ENCODE measurements at places on chromosomes 7 and 10.

DNA sequence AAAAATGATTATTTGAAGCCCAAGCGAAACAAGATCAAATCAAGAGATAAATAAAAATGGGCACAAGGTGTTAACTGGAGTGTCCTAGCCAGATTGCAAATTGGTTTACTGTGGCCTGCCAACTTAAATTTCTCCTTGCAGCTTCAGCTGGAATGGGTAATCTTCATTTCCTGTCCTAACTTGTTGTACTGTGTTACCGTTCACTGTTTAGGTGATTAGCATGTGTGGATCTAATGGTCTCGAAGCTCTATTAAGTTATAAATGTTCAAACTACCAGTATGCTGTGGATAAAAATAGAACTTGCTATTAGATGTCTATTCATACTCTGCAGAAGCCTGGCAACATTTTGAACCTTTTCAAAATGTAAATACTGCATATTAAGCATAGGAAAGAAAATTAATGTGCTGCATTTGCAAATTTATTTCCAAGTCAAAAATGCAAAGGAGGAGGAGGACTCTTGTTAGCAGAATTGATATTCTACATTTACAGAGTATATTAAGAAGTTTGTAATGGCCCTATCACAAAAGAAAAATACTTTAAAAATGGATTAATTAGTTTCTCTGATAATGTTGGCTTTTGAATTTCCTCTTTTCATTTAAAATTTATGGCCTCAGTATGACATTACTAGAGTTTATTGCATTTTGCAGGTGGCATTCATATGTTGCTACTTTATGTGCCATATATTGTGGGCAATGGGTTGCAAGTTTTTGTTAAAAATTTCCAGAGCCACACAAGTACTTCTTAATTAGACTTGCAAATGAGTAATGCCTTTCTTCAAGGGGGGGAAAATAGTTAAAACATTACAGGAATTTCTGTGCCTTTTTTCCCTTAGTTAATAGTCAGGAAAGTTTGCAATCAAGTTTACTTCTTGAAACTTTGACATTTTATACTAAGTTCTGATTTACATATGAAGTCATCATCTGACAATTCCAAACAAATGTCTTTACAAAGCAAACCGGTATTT, 92.1 kb downstream of the CABCOCO1 start:
- no peak for DNase-seq

- DNase-seq, result no peak
Measured at GRCh38 chr7:128253701-128254100, 12.6 kb downstream of the LEP start.

DNA sequence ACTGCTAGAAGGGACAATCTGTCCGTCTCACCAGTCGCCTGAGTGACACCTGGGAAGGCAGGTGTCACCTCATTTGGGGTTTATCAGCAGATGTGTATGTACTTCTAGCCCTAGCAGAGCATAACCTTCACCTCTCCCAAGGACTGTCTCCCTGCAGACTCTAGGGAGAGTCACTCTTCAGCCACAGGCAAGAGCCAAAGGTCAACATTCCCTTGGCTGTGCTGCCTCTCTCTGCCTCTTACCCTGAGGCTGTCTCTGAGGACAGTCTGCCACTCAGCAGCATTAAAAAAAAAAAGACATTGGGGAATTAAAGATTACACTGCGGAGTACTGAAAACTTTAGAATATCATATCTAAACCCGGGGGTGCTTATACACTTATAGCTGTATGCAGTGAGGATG, 377.7 kb upstream of the FZD8 start:
- DNase-seq, result no peak

DNA sequence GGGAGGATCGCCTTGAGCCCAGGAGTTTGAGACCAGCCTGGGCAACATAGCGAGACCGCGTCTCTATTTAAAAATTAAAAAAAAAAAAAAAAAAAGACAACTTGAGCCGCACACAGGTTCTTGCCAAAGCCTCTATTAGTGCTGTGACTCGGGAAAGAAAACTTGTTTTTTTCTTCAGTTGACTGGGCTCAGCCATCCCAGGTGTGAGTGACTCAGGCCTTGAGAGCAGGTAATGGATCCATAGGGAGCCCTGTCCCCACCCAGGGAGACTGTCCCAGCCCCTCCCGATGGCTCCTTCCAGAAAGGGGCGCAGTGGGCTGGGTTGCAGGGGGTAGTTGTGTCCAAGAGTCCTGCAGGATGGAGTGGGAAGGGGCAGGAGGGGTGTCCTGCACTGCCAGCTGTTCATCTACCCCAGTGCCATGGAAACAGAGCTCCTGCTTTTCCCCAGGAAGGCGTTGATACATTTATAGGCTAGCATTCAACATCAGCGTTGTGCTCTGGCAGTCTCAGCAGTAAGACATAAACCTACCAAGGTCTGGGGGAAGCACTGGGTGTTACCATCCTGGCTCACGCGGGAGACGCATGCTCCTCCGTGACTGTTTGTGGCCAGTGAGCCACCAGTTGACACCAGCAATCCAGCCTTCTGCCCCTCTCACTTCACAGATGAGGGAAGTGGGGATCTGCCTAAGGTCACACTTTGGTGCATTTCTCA, 126.6 kb downstream of the CUX1 start:
- DNase-seq, result no peak

DNA sequence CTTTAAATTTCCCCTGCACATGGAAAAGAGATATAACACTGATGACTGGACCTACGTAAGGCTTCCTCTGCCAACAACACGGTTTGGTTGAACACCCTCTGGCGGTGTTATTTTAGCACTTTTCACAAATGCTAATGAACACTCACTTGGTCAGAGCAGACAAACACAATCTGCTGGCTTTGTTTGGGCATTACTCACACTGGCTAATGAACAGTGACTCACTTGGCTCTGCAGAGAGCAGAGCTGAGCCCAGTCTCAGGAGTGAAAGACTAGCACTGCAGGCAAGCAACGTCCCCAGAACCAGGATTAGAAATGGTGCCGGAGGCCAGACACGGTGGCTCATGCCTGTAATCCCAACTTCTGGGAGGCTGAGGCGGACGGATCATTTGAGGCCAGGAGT, 430.8 kb downstream of the PLXNA4 start:
- DNase-seq, result no peak

DNA sequence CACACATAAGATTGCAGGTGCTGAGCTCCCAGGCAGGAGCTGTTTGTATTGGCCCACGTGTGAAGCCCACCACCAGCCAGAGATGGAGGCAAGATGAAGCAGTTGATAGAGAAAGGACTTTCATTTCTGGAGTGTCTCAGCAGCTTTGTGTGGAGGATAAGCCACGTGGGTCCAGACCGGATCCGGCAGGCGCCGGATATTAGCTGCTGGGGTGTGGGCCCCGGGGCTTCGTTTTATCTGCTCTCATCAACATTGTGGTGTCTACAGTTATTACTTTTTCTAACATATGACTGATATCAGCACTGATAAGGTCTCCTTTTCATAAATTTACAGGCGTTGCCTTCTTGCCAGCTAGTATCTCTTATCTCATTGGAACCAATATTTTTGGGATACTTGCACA, 25.5 kb downstream of the SLC18A2 start:
- DNase-seq, result no peak

GRCh38 chr7:20299647-20300312, 30.9 kb upstream of the ITGB8 start:
- no peak for DNase-seq

DNA sequence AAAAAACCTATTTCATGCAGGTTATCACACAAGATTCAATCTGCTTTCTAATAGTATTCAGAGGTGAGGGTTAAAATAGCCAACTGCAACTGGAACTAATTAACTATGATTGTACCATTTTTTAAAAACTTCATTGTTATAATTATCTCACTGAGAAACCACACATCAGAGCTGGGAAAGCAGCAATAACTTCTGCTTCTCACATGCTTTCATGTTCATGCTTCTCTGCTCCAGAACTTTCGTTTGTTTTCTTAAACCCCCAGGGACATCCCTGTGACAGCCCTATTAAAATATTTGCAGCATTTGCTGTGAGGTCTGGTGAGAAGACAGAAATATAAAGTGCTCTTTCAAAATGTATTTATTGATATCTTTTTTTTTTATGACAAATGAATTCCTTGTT, 389.0 kb upstream of the SORCS1 start:
- DNase-seq, result no peak

GRCh38 chr7:67631476-67631875, 634.8 kb downstream of the TYW1 start:
- no peak for DNase-seq

DNA sequence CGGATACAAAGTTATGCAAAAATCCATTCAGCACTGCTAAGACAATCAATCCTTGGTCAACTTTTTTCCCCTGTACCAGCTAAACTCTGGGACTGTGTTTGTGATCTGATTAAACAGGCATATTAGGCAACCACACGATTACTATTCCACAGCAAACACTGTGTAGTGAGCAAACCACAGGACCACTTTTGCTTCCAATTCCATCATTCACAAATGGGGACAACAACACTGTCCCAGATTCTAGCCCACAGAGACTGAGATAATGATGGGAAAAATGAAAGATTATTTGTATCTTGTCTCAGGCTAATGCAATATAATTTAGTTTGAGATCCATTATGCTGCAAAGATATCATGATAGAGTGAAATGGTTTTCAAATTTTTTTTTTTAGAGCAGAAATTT, 163.7 kb upstream of the AOAH start:
- no peak for DNase-seq

GRCh38 chr7:112459645-112460044, 9.4 kb downstream of the IFRD1 start:
- no peak for DNase-seq

GRCh38 chr10:75103881-75104686, 7.4 kb upstream of the SAMD8 start:
- DNase-seq, result no peak

DNA sequence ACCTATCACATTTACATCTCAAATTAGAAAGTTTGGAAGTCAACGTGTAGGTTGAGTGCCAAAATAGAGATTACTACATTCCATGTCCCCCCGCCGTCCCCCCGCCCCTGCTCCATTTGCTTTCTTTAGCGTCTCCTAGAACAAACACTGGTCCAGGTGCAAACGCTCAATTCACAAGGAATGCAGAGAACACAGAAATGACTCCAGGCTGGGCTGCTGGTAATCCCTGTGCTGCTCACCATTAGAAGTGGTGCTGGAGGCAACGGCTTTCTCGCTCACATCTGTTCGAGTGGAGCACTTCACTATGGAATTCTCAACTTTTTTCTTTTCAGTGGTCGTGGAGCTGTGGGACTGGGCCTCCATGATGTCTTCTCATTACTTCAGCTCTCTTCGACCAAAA, 14.1 kb downstream of the GLI3 start:
- no peak for DNase-seq

DNA sequence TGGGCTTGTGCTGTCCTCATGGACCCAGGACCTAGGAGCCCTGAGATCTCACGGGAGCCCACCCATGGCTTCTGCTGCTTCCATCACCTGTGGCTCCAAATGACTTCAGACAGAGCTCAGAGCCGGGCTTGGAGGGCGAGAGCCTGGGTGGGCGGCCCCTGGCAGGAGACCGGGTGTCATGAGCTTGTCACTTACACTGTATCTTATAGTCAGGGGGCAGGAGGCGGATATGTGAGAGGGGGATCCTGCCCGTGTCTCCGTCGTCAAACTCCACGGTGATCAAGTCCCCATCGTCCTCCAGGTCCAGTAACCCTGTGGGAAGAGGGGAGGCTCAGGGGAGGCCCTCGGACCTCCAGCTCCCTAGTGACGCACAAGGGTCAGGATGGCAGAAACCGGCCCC, 33.0 kb downstream of the SLC29A4 start:
- DNase-seq, result no peak

DNA sequence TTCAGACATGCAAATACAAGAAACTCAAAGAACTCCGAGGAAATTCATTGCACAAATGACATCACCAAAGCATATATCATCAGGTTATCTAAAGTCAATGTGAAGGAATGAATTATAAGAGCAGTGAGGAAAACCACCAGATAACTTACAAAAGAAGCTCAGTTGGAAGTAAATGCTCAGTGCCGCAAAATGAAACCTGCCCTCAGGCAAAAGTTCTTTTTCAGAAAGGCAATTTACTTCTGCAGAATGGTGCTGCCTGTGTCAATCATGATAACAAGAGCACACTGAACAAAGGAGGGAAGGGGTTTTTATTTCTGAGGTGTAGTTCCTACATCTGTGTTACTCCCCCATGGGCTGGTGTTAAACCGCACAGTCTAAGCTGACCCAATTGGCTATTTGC, 550.6 kb upstream of the SEMA3D start:
- no peak for DNase-seq

DNA sequence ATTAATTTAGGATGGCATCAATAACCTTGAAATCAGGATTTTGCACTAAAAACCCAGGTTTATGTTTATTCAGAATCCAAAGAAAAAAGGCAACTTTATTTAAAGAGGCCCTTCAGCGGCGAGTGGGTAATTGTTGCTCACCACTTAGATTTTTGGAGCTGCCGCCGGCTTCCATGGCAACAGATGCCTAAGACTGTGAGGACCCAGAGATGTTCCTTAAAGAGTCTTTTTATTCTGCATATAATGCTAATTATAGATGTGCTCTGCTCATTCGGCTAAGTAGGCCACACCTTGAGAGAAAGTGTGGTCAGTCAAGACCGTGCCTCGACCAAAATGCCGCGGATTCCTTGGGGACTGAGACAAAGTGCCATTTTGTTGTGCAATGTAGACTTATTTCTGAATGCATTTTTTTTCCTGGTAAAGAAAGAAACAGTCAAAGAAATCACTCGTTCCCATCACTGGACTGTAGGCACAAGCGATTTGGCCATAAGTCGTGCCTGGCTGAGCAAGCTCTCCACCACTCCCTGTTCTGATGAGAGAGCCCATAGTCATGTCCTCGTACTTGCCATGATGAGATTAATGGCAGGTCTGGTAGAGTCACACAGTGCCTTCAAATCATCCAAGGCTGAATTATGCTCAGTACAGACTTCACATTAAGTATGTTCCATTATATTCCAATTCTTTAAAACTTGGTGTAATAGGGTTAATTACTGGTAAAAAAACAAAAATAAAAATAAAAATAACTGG, 21.4 kb upstream of the MGMT start:
- no peak for DNase-seq

DNA sequence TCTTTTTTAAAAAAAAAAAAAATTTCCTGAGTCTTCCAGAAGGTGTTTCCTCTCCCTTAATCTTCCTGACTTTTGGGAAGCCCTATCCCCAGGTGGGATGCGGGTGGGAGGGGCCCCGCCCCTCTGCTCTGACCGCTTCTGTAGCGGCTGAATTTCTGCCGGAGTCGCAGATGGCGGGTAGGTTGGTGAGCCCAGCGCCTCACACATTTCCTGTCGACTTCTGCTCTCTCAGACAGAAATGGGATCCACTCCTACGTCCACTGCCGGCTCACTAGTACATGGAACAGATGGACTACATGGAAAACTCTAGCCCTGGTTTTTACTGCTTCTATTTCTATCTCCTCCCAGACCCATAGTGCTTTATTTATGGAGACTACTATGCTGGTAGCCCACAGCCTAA, 90.9 kb downstream of the NEUROD6 start:
- DNase-seq, result no peak

- peak; percentile 43 for DNase-seq
Measured at GRCh38 chr7:50497068-50497642, 47.0 kb upstream of the FIGNL1 start.

GRCh38 chr7:141497391-141497790, 53.8 kb upstream of the AGK start:
- no peak for DNase-seq

- DNase-seq, result no peak
Measured at GRCh38 chr7:157991351-157991750, 596.3 kb downstream of the PTPRN2 start.

Measured in GDM1 (cell line).